ENCODE measurements at places on chromosomes 12 and 14.

- no peak overlapping the region for H3K4me3 ChIP-seq
- no peaks in the 10 kb centered on the region for H3K4me1 ChIP-seq
- no peaks in the 10 kb centered on the region for H3K36me3 ChIP-seq
- no peak overlapping the region for H3K27ac ChIP-seq
- H3K27me3 ChIP-seq, result peaks cover 21% of the 10 kb centered on the region
These were observed 71.5 kb upstream of the DCD start for GRCh38 chr12:54719691-54720090.

DNA sequence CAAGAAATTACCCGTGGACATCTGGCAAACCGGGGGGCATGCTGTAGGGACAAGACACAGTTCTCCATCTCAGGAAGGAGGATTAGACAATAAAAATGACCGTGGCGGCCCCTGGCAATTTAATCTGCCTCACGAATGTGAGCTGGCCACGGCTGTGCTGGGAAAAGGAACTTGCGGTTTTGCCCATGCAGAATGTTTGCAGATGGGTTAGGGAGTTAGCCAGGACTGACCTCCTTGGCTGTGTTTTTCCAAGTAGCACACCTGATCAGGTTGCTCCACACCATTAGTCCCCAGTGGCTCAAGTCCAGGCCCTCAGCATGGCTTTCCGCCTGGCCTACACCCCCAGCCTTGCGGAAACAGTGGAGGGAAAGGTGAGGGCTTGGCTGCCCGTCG lies 20.8 kb downstream of the TPCN1 start:
- H3K4me1 ChIP-seq, result peaks cover 27% of the 10 kb centered on the region
- H3K27me3 ChIP-seq, result no peaks in the 10 kb centered on the region
- peak; percentile 82 for DNase-seq
- peak overlapping the region; percentile 28 for H3K4me3 ChIP-seq
- H3K27ac ChIP-seq, result peak overlapping the region; percentile 91

- no peaks in the 10 kb centered on the region for H3K4me1 ChIP-seq
- no peak for DNase-seq
- no peaks in the 10 kb centered on the region for H3K27me3 ChIP-seq
- H3K27ac ChIP-seq, result no peak overlapping the region
- H3K36me3 ChIP-seq, result peaks cover 3% of the 10 kb centered on the region
These were observed 27.2 kb downstream of the CLSTN3 start for GRCh38 chr12:7157391-7157790.

DNA sequence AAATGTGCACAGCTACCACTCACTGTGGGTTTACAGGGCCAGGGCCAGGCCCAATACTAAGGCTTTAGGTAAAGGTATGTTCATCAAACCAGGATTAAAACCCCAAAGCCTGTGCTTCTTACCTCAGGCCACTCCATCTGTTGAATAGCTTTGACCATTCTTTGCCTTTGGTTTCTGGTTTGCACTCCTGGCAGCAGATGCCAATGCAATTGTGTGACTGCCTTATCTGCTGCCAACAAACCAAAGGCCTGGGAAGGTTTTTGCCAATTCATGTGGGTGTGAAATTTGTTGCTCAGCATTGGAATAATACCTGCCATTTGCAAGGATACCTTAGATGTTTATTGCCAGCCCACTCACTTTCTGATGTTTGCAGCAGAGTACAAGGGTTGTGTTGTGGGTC lies 221.6 kb downstream of the C12orf75 start:
- no peak for DNase-seq
- H3K27me3 ChIP-seq, result no peaks in the 10 kb centered on the region
- H3K4me3 ChIP-seq, result no peak overlapping the region

- DNase-seq, result no peak
- no peaks in the 10 kb centered on the region for H3K4me1 ChIP-seq
These were observed 4.8 kb downstream of the P2RX7 start for GRCh38 chr12:121137512-121137911.

DNA sequence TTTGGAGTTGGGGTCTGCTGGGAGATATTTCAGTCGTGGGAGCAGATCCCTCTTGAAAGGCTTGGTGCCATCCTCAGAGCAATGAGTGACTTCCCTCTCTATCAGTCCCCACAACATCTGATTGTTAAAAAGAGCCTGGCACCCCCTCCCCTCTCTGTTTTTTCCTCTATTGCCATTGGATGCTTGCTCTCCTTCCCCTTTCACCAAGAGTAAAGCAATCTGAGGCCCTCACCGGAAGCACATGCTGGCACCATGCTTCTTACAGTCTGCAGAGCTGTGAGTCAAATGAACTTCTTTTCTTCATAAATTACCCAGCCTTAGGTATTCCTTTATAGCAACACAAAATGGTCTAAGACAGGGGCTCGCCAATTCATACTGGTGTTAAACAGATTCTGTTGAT lies 99.1 kb upstream of the CCND2 start:
- no peaks in the 10 kb centered on the region for H3K4me1 ChIP-seq
- no peak for DNase-seq
- no peak overlapping the region for H3K4me3 ChIP-seq
- no peaks in the 10 kb centered on the region for H3K36me3 ChIP-seq

DNA sequence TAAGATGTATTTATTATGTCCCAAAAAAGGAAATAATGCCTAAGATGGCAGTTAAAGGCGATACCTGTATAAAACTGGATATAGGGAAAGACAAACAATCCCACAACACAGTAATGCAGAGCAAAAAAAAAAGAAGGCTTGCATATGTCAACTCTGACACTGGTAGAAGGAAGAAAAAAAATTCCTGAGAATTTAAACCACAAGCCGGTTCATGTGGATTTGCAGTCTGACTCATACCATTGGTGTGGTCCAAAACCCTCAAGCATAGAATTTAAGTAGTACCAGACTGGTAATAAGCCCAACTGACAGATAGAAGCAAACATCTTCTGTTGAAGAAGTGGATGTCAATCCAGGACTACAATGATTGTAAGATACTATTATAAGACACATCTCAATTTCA lies 7.2 kb downstream of the DNAI7 start:
- H3K4me1 ChIP-seq, result peaks cover 5% of the 10 kb centered on the region
- H3K4me3 ChIP-seq, result no peak overlapping the region
- H3K27me3 ChIP-seq, result no peaks in the 10 kb centered on the region
- H3K27ac ChIP-seq, result no peak overlapping the region

DNA sequence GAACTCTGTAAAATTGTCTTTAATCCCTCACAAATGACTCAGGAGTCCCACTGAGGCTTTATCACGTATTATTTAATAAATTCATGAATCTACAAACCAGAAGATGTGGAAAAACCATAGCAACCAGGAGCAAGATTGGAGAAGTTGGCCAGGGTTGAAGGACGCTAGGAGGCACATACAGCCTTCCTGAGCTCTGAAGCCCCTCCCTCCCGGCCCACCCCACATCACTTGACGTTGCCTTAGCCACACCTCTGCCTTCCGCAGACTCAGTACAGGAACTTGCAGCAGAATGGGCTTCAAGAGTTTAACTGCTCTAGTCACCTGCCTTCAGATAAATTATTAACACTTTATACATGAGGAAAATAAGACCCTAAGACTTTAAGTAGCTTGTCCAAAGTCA lies 33.9 kb downstream of the SLC35F4 start:
- DNase-seq, result no peak
- H3K27ac ChIP-seq, result no peak overlapping the region
- H3K27me3 ChIP-seq, result no peaks in the 10 kb centered on the region
- no peak overlapping the region for H3K4me3 ChIP-seq

- H3K27me3 ChIP-seq, result no peaks in the 10 kb centered on the region
- no peak for DNase-seq
- H3K36me3 ChIP-seq, result no peaks in the 10 kb centered on the region
- no peak overlapping the region for H3K27ac ChIP-seq
These were observed 223.2 kb downstream of the RERGL start for GRCh38 chr12:17866802-17867201.

DNA sequence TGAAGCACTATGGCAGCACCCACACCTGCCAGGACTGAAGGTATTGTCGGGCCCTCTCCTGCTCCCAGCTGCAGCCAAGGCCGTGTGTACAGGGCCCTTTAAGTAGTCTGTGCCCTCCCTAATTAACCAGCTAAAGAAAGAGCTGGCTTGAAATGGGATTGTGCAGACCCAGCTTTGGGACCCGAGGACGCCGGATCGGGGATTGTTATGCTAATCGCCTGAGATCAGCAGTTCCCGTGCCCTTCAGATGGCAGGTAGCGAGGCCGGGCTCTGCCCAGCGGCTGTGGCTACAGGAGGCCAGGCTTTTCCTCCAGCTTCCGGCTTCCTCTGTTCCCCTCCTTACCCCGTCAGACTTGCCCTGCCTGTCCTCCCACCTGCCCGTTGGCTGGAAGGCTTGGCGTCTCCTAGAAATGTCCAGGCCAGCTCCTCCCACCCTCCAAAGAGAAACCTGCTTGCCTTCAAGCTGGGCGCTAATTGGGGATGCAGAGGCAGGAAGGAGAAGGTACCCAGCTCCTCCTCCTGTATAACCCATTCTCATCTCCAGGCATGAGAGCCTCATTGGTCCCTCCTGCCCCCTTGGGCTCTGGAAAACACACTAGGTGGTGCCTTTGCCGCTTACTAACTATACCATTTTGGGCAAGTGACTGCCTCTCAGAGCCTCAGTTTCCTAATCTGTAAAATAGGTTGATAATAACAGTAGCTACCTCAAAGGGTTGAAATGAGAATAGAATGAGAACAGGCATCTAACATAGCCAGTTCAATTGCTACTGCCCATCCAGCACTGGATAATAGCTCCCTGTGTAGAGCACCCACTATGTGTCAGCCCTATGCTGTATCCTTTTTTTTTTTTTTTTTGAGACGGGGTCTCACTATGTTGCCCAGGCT lies 25.8 kb upstream of the MSI1 start:
- H3K4me1 ChIP-seq, result no peaks in the 10 kb centered on the region
- H3K27me3 ChIP-seq, result peaks cover 21% of the 10 kb centered on the region
- DNase-seq, result no peak
- H3K36me3 ChIP-seq, result no peaks in the 10 kb centered on the region
- H3K4me3 ChIP-seq, result no peak overlapping the region

GRCh38 chr12:13725049-13725448 lies 256.4 kb downstream of the GRIN2B start:
- DNase-seq, result no peak
- no peaks in the 10 kb centered on the region for H3K36me3 ChIP-seq
- no peaks in the 10 kb centered on the region for H3K27me3 ChIP-seq

GRCh38 chr12:50110762-50111351 lies 1.2 kb upstream of the COX14 start:
- H3K27me3 ChIP-seq, result no peaks in the 10 kb centered on the region
- H3K27ac ChIP-seq, result peak overlapping the region; percentile 20
- DNase-seq, result peak; percentile 60

- H3K27ac ChIP-seq, result peak overlapping the region; percentile 13
- no peak overlapping the region for H3K4me3 ChIP-seq
- no peaks in the 10 kb centered on the region for H3K36me3 ChIP-seq
- peak; percentile 53 for DNase-seq
These were observed 17.6 kb downstream of the CLEC14A start for GRCh38 chr14:38238332-38238731.

DNA sequence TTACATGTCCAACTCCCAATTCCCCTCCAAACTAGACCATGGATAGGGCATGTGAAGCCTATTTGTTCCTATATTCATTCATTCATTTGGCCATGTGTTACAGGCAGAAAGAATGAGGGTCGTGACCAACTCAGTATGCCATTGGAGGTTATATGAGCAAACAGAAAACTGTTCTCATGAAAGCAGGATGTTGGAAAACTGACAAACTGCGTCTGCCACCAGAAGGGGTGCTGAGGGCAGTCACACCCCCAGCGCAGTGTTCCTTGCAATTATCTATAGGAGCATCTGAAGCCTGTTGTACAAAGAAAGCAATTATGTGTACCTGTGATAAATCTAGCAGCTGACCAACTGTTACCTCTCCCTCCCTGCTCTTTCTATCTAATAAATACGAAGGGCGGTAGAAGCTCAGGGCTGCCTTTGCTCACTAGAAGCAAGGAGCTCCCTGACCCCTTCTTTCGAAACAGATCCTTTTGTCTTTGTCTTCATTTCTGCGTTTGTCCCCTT lies 21.1 kb downstream of the ENTPD5 start:
- no peaks in the 10 kb centered on the region for H3K27me3 ChIP-seq
- no peaks in the 10 kb centered on the region for H3K4me1 ChIP-seq
- no peak overlapping the region for H3K4me3 ChIP-seq
- no peak for DNase-seq
- no peak overlapping the region for H3K27ac ChIP-seq

Data from GM23248 (cell line).